Left colon (tissue), 2 donors: ENCODE measurements at places on chromosomes 1 and 21. TPM values are rescaled to one million over a fixed set of nuclear protein-coding genes. Genes with fewer than 3 reads are reported as not detected.
A peak's percentile ranks its signal among the peaks of the same experiment; 100 is the strongest.

Gene FCGR1A
- total RNA-seq, result not detected

Gene TRIM67
- 0.03 TPM for total RNA-seq

GRCh38 chr1:161725908-161726472, 4.6 kb downstream of the FCRLB start:
- DNase-seq, result no peak

DNA sequence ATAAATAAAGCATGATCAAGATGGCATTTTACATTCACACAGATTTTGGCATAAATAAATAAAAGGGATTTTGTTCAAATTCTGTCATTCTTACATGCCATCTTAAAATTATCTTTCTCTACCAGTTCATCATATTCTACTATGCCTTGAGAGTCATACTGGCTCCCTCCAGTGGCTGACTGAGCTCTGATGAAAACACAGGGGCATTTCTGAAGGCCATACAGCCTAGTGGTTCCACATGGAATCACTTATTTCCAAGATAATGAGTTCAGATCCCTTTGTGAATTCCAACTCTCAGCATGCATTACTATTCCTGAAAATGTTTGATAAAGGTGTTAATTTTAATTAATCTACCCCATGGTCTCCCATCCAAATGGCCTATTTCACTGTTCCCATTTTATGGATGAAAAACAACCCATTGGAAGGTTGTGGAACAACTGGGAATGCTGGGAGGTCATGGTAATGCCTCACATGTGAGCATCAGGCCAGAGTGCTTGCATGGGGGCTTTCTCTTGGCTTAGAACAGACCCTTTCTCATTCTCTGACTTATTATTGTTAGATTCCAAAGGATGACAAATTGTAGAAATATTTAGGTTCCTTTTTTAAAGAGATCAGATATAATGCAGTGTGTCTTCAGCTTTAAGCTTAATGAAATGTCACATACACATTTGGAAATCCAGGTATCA, 622.4 kb upstream of the PKN2 start:
- peak; percentile 70 for DNase-seq

GRCh38 chr21:43331111-43331961, 95.6 kb downstream of the SIK1 start:
- no peak for DNase-seq

DNA sequence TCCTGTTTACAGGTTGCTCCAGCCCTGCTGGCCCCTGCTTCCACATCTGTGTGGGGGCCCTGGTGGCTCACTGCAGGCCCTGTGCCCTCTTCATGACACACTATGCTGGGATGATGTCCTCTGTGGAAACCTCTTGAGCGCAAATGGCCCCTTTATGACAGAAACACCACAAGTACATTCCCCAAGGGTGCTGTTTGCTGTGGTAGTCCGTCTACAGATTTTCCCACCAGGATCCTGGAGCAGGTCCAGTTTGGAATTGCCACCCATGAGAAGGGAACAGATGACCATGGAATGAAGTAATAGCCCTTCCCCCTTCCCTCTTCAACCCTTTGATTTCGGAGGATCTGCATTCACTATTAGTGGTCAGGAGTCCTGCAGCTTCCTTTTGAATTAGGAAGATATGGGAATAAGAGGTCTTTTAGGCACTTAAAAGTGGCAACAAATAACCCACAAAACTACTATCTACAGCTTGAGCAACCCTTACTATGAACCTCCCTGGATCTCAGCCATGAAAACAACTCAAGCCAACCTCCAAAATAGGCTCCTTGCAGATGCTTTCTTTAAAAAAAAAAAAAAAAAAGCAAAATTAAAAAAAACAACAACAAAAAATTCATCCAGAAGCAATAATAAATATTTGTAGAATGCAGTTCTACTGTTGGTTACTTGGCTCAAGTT, 121.9 kb upstream of the TSPAN2 start:
- no peak for DNase-seq

GRCh38 chr1:204621996-204622395, 63.5 kb downstream of the LRRN2 start:
- no peak for DNase-seq

- peak; percentile 80 for DNase-seq
Measured at GRCh38 chr21:42309753-42310213, 5.4 kb downstream of the TFF3 start.

GRCh38 chr1:52926864-52927211, 238 bp upstream of the SCP2 start:
- DNase-seq, result no peak

- no peak for DNase-seq
Measured at GRCh38 chr1:42006836-42007235, 88.1 kb upstream of the HIVEP3 start.

DNA sequence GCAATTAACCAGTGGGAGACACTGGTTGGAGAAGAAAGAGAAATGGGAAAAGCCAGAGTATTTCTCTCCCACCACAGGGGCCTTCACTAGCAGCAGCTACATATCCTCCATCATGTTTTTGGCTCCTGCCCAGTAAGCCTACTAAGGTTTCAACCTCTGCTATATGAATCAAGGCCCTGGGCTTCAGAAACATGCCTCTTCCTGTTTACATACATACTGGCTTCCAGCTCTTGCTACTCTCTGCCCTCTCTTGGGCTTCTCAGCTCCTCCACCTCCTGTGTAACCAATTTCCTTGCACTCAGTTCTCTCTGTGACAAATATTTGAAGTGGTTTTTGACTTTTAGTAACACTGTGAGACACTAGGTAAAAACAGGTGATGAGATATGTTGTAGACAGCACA, 80.8 kb downstream of the LRRC7 start:
- DNase-seq, result no peak

DNA sequence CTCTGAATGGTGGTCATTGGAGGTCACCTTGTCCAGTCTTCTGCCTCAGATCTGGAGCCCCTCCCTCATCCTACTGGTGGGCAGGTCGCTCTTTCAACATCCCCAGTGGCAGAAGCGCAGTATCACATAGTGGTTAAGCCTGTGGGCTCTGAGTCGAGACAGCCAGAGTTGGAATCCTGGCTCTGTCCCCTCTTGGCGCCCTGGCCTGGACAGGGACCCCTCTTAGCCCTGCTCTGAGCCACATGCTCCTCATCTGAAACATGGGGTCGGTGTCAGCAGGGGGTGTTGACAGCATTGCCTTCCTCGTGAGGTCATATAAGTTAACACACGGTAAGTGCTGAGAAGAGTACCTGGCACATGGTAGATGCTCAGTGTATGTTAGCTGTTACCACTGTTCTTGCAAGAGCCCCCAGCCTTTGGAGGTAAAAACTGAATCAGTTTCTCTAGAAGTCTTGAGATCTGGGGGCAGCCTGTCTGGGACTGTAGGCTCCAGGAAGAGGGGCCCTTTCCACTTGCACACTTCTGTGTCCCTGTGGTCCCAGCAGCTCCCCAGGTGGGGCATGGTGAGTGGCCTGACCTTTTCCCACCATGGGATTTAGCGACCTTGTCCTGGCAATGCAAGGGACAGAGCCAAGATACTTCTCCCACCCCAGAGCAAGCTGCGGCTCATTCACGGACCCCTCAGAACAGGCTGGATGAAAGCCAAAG, 6.4 kb downstream of the ZC3H12A start:
- no peak for DNase-seq

DNA sequence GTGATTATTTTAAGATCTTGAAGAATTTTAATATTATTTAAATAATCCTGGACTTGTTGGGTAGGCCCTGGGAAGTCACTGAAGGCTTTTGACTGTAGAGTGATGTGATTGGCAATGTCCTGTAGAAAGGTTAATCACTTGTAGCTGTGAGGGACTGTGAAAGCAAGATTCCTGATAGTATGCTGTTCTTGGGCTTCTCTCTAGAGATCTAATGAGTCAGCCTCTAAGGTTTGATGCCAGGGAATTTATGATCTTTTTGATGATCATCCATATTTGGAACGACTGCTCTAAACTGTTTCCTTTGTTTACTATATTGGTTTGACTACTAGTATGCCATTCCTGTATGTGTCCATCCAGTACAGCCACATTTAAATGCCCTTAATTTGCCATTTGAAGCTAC, 56.5 kb downstream of the CAMSAP2 start:
- DNase-seq, result no peak
